EH (cell line): ENCODE measurements at places on chromosomes 1 and 21.

- peak; percentile 49 for DNase-seq
Measured at GRCh38 chr1:223106856-223107255, 36.2 kb downstream of the TLR5 start.

DNA sequence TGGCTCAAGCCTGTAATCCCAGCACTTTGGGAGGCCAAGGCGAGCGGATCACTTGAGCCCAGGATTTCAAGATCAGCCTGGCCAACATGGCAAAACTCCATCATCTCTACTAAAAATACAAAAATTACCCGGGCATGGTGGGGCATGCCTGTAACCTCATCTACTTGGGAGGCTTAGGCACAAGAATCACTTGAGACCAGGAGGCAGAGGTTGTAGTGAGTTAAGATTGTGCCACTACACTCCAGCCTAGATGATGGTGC, 12.0 kb downstream of the PALMD start:
- no peak for DNase-seq

DNA sequence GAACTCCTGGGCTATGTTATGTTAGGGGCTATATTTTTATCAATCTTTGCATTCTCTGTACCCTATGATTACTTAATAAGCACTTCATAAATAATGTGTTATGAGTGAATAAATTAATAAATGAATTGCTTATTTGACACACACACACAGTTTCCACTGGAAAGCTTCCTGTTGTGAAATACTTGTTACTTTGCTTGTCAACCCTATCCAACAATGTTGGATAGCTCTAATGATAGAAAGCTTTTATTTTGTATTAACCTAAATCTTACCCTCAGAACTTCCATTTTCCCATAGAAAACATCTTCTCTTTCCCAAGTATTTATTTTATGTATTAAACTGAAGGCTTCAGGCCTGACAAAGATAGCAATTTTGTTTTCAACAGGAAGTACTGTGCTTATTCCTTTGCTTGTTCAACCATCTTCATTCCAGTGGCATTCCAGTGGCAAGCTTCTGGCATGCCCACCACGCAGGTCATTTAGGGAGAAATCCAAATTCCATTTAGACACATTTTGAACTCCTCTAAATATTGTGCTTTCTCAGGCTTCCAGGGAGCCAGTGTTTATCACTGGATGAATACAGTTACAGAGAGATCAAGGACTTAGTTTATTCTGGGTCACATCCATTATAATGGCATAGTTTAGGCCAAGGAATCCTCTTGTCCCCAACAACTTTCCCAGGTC, 134.4 kb downstream of the TGFB2 start:
- DNase-seq, result peak; percentile 97

GRCh38 chr1:234691567-234691966, 81.6 kb upstream of the IRF2BP2 start:
- peak; percentile 30 for DNase-seq

DNA sequence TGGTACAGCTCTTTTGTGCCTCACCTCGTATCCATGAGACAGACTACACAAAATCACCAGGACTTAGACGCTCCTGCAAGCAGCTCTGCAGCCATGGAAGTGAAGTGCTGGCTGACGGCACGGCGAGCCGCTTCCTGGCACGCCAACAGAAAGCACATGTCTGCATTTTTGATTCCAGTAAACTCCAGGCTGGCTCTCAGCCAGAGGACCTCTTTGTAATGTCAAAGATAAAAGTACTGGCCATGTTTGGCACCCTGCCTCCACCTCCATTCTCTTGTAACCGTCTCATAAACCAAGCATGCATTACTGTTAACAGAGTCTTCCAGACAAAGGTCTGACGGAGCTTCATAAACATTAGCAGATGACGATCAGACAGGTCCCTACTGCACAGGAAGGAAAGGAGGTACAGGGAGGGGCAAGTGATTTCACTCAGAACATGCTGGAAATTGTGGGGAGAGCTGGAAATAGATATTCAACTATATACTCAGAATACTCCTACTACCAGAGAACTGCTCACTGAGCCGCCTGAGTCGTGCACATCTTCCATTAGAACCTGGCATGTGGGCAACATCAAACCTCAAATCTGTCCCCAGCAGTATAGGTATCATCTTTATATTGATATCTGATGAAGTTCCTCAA, 632.0 kb downstream of the SMYD3 start:
- DNase-seq, result peak; percentile 100

DNA sequence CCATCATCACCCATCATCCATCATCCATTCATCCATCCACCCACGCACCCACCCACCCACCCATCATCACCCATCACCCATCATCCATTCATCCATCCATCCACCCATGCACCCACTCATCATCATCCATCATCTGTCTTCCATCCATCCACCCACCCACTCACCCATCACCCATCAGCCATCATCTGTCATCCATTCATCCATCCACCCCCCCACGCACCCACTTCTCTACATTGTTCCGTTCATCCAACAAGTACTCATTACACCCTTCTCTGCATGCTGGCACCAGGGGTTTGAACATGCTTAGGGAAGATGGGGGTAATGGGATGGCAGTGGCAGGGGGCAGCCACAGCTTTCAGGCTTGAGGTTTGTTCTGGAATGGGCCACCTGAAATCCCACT, 82.1 kb downstream of the ADARB1 start:
- no peak for DNase-seq

- no peak for DNase-seq
Measured at GRCh38 chr1:185404907-185405568, 88.0 kb upstream of the IVNS1ABP start.

DNA sequence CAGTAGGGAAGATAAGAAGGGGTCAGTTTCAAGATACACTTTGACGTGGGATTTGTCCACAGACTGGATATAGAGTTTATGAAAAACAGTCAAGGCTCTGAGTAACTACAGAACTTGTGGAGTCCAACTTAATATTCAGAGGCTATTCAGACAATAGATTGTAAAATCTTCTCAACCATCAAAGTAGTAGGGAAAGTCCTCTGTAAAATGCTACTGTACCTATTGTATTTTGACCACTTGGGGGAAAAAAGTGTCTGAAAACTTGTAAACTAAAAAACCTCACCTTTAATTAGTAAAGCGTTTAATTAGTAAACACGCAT, 10.5 kb downstream of the PTP4A2 start:
- DNase-seq, result no peak

- DNase-seq, result no peak
Measured at GRCh38 chr1:168005529-168005928, 68.7 kb upstream of the MPC2 start.

- DNase-seq, result no peak
Measured at GRCh38 chr21:25416669-25417068, 190.6 kb downstream of the MRPL39 start.

- DNase-seq, result peak; percentile 90
Measured at GRCh38 chr1:3530926-3531818, 76.7 kb downstream of the ARHGEF16 start.

DNA sequence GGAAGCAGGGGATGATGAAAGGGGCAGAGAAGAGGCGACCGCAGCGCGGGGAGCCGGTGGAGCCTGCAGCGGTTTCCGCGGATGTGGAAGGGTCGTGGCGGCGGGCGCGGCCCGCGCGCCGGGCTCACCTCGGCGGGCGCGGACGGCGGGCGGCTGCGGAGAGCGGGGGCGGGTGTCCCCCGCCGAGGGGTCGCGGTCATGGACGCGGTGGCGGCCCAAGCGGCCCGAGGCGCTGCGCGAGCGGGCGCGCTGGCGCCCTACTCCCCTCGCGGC, 572 bp downstream of the LPGAT1 start:
- DNase-seq, result peak; percentile 24

- DNase-seq, result no peak
Measured at GRCh38 chr21:30166171-30166570, 434 bp downstream of the CLDN17 start.

DNA sequence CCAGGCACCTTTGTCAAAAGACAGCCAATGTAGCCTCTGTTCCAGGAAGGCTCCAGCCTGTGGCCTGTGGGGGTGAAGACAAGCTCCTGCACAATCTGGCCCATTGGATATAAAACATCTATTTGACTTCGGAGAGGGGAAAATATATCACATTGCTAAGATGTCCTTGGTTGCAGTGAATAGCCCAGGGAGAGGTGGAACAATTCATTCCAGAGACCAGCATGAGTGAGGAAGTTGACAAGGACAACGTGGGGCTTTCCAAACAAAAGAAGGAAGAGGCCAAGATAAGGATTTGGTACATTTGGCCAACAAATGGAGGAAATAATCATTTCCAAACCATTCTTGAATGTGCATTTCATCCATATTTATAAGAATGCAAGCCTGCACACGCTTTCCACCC, 187.0 kb downstream of the ETS2 start:
- no peak for DNase-seq

DNA sequence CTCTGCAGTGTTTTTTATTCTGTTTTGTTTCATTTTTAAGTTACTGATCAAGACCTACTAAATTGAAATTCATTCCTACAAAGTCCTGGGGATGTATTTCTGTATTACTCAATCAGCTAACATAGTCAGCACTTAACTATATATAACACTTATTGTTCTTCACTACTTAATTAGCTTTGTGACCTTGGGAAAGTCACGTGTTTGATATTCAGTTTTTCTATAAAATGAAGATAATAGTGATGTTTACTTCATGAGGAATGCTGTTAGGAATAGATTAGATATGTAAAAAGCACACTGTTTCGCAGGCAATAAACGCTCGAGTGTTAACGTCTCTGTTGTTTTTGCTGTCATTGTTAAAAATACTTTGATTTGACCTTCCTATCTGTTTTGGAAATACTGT, 44.6 kb downstream of the CTTNBP2NL start:
- DNase-seq, result no peak

GRCh38 chr1:3533067-3534048, 78.0 kb downstream of the MEGF6 start:
- no peak for DNase-seq

DNA sequence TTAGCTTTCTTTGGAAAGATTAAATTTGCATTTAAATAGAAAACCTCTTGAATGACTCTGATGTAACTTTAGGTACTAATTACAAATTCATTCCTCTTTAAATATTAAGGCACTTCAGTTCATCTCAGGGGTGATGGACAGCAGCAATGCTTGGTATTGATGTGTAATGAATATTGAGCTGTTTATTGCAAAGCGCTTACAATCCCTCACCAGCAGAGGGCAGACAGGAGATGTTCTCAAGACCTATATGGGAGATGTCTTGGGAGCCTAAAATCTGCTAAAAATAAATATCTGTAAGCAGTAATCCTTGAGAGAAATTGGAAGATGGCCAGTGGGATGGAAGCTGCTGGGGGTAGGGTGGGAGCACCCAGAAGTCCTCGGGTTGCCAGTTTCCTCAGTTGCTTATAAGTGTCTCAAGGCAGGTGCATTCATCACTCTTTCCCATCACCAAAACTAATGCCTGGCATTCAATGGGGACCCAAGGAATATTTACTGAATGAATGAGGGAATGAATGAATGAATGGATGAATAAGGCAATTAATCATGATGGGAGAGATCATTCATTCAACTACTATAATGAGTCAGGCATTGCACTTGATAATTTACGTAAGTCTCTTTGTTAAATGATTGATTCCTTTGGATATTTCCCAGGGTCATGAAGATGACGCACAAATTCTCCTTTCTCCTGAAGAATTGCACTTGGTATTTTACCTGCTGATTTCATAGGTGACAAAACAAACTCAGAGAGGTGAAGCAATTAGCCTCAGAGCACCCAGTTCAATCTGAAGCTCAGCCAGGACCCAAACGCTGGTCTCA, 2.3 kb downstream of the KLHDC8A start:
- DNase-seq, result peak; percentile 72

DNA sequence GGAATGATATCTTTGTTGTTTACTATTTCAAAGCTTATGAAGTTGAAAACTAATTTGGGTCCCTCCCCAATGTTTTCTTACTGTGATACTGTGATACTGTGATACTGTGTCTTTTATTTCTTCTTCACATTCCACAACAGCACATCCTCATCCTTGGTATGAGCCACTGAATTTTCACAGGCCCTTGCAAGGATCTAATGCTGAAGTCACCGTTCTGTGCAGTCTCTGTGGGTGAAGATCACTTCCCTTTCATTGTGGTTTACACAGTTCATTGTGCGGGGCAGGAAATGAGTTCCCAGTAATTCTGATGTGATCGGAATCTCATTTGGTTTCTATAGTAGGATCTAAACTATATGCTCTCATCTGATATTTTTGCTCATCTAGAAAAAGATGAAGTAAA, 32.1 kb upstream of the PAXBP1 start:
- DNase-seq, result peak; percentile 31

DNA sequence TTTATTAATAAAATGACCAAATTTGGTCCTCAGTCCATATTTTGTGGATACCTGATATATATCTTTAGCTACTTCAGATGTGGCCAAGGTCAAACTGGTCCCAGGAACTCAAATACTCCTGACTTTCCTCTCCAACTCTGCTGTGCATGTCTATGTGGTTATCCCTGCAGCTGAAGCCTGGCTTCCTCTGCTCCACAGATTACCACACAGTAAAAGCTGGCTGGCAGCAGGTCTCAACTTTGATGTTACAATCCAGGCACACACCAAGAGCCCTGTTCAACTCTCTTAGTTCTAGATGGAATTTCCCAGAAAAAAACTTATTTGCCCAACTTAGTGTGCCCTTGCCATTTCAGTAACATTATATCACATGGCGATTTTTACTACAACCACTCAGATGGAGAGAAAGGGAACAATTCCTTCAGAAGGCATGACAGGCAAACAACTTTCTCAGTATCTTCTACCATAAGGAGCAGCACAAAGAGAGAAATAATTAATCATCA, 479.5 kb downstream of the PLPP3 start:
- DNase-seq, result no peak

DNA sequence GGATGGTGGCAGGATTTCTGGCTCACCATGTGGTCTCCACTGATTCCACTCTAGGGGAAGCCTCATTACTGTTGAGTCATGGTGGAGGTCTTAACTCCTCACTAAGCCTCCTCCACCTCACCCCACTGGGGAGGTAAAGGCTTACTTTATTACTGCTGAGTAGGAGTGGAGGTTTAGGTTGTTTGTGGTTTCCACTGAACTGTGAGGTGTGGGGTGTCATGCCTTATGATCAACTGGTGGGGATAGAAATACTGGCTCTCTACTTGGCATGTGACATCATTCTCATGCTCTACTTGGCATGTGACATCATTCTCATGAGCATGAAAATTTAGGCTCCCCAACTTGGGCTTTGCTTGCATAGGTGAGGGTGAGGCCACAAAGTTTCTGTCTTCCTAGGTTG, 35.6 kb downstream of the COL6A1 start:
- no peak for DNase-seq

GRCh38 chr1:10833630-10834557, 37.4 kb upstream of the CASZ1 start:
- no peak for DNase-seq
